Frontal cortex (tissue), 4 donors: ENCODE measurements at places on chromosomes 1 and 21.

GRCh38 chr21:27152996-27153395 lies 186.1 kb upstream of the ADAMTS5 start:
- no peak for DNase-seq

DNA sequence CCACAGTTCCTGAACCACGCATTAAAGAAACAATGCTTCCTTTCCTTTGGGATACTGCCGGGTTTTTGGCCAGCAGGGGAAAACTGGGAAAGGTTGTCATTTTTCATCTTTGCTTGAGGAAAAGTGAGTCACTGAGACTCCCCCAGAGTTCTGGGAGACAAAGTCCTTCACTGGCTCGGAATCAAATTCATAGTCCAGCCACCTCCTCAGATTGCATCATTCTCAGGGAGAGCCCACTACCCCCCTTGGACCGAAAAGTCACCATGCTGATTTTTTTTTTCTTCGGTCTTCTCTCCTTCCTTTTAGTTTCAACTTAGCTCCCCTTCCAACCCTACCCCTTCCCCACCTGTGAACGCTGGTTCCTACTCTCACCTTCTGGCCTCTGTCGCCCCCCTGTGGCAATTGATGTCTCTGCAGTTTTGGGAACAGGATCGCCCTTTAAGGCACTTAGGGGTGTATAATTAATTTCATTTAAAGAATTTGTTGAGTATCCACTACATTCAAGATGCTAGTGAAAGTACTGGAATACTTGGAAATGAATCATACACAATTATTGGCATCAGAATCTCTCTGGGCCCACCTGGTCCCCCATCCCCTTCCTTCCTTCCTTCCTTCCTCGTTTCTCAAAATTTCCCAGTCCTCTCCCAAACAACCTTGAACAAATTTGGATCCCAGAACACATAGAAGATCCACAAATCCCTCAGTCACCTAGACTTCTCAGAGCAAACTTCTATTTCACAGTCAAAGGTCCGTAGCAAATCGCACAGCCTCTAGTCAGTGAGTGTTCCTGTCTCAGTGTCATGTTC lies 6.9 kb downstream of the ACKR1 start:
- no peak for DNase-seq

- no peak for DNase-seq
These were observed 78.0 kb downstream of the MPZL1 start for GRCh38 chr1:167799747-167800146.

GRCh38 chr1:183593356-183593755 lies 3.1 kb upstream of the NCF2 start:
- DNase-seq, result no peak

- no peak for DNase-seq
These were observed 368.6 kb downstream of the USH2A start for GRCh38 chr1:216054600-216054999.

DNA sequence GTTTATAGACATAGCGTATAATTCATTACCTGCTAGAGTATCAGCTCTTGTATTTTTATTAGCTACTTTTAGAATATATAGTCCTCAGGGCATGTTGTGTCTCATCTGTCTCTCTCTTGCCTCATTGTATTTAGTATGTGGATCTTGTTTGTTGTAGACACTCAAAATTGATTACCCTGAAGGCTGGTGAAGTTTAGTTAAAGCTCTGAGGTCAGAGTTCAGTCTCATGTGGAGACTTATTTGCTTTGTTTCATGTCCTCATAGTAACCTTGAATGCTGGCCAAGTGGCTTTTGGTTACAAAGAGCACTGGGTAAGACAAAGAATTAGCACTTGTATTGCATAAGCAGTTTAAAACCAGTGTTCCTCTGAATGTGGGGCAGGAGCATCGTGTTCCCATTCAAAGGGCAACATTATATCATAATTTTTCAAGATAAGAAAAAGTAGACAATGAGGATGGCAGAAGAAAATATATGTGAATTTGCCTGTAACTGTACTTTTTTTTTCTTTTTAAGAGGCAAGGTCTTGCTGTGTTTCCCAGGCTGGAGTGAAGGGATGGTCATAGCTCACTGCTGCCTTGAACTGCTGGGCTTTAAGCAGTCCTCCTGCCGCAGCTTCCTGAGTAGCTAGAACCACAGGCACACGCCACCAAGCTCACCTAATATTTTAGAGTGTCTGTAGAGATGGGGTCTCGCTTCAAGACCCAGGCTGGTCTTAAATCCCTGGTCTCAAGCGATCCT lies 17.4 kb downstream of the CNST start:
- no peak for DNase-seq

GRCh38 chr1:75274920-75275506 lies 140.8 kb downstream of the LHX8 start:
- no peak for DNase-seq

DNA sequence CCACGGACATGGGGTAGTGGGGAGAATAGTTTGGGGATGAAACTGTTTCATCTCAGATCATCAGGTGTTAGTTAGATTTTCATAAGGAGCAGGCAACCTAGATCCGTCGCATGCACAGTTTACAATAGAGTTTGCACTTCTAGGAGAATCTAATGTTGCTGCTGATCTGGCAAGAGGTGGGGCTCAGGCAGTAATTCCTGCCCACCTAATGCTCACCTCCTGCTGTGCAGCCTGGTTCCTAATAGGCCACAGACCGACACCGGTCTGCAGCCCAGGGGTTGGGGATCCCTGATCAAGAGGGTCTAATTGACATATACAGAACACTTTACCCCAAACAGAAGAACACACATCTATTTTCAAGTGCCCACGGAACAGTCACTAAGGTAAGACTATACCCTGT lies 275.1 kb downstream of the PTPRU start:
- DNase-seq, result no peak

DNA sequence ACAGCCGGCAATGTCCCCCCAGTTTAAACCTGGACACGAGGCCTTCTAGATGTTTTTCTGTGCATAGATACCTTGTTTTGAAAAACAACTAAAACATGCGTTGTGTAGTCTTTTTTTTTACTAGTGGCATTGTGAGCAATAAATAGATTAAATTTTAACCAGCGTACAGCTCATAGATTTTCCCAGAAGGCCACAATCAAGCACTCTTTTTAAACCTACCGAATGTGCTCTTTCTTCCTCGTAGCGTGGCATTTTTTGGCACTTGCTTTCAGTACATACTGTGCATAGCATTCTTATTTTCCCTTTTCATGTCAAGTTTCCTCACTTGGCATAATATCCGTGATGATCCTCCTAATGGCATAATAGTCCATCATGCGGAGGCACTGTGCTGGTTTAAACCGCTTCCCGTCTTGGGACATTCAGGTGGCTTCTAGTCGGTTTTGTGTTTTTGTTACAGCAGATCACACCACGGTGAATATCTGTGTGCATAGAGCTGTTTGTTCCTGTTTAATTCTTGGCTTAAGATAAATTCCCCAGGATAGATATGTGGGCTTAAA lies 95.3 kb downstream of the PDE9A start:
- DNase-seq, result no peak

DNA sequence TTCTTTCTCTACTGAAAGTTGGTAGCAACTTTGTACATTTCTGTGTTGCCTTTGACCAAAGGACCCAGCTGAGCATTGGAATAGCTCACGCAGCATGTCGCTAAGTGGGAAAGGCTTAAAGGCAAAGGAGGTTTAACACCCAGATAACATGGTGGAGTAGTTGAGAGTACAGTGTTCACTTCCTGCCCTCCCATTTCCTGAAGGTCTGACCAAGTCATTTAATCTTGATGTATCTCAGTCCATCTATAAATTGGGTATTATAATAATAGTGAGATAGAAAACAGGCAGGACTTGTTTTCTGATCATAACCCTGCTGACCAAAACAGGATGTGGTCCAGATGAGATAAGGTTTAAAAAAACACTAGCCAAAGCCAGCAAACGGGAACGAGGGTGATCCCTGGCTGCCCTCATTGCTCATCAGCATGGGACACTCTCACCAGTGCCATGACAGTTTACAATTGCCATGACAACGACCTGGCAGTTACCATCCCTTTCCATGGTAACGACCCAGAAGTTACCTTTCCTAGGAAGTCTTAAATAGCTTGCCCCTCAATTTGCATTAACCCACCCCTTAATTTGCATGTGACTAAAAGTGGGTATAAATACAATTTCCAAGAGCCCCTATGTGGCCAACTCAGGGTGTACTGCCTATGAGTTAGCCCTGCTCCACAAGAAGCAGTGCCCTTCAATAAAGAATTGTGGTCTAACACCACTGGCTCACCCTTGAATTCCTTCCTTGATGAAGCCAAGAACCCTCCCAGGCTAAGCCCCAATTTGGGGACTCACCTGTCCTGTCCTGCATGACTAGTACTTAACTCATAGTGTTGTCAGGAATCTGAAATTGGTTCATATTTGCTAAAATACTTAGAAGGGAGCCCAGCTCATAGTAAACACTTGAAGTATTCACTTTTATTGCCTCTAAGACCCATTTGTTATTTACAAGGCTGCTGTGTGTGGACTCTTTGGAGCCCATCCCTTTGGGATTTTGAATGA lies 28.4 kb upstream of the FHAD1 start:
- DNase-seq, result no peak

- no peak for DNase-seq
These were observed 175.3 kb downstream of the PLPP3 start for GRCh38 chr1:56404066-56404465.

DNA sequence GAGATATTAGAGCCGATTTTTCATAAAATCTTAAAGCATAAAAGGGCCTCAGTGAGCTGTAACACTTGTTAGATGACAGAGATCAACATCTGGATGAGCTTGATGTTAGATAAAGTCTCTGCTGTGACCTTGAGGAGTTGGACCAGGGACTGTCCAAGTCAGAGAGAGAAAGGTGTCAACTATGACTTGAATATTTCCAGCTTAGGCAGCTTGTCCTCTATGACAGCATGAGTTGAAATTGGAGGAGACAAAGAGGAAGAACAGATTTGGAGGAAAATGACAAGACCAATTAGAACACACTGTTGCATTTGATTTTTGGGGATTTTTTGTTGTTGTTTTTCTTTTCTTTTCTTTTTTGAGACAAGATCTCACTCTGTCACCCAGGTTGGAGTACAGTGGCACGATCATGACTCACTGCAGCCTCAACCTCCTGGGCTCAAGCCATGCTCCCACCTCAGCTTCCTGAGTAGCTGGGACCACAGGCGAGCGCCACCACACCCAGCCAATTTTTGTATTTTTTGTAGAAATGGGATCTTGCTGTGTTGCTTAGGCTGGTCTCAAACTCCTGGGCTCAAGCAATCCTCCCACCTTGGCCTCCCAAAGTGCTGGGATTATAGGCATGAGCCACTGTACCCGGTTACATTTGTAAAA lies 35.3 kb upstream of the CLIC4 start:
- DNase-seq, result no peak

- DNase-seq, result no peak
These were observed 269.7 kb downstream of the PTBP2 start for GRCh38 chr1:96991261-96991660.

GRCh38 chr21:14771593-14771992 lies 225.5 kb upstream of the SAMSN1 start:
- no peak for DNase-seq

DNA sequence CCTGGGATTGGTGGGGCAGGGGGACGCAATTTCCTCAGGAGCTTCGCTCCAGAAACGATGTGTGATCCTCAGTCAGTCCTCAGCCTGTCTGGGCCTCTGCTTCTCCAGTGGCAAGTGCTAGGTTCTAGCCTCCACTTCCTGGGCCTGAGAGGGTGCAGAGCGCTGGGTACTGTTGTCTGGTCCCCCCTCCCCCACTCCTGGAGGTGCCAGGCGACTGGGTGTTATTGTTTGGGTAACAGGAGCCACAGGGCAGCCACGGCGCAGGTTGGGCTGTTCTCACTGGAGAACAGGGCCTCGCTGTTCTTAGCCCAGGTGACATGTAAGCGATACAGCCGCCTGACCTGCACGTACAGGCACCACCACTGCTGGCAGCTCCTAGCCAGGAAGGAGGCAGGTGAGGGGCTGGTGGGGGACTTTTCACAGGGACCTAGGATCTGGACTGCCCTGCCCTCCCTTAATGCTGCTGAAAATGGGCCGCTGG lies 2.1 kb downstream of the RPS6KA1 start:
- no peak for DNase-seq

GRCh38 chr1:115781851-115782250 lies 13.3 kb upstream of the CASQ2 start:
- no peak for DNase-seq

- DNase-seq, result no peak
These were observed 1.6 kb downstream of the CNIH3 start for GRCh38 chr1:224617410-224618355.

DNA sequence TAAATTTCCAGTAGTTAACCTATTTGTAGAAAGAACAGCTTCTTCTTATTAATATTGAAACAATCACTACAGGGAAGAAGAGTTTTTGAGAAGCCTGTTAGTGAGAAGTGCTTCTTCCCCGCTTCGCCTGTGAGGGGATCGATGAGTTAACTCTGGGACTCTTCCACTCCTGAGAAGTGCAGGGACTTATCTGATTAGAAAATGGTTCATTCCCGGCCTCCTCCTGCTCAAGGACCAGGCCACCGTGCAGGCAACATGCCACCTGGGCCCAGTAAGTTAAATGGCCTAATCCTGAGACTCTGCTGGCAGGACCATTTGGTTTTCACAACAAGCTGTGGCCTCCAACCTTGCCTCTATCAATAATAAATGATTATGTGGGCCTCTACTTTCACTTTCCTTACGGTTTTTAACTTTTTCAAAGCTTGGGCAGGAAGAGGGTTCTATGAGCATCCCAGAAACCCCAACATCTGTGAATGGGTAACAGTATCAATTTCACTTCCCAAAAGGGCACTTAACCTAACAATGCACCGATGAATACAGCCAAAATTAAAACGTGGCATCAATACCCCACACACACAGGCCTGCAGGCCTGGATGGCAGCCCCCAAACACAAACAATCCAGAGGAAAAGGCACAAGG lies 33.1 kb downstream of the SIPA1L2 start:
- DNase-seq, result no peak

GRCh38 chr1:212225416-212225815 lies 59.8 kb upstream of the PPP2R5A start:
- DNase-seq, result no peak

GRCh38 chr1:8407652-8408051 lies 89.7 kb downstream of the SLC45A1 start:
- no peak for DNase-seq

DNA sequence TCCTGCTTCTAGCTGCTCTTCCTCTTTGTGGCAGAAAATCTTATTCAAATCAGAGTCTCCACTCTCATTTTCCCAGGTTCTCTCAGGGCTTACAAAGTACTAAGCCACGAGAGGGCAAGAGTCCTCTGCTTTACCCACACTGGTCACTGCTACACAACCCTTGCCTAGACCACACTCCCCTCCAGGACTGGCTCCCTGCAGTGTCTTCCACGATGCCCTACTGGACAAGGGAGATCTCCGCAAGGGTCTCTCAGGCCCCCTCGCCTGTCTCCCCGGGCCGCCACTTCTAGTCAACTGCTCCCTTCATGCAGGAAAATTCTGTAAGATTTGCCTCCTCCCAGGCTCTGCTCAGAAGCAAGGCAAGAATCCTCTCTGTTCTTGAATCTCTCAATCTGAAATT lies 319.6 kb downstream of the RRAGC start:
- DNase-seq, result no peak

DNA sequence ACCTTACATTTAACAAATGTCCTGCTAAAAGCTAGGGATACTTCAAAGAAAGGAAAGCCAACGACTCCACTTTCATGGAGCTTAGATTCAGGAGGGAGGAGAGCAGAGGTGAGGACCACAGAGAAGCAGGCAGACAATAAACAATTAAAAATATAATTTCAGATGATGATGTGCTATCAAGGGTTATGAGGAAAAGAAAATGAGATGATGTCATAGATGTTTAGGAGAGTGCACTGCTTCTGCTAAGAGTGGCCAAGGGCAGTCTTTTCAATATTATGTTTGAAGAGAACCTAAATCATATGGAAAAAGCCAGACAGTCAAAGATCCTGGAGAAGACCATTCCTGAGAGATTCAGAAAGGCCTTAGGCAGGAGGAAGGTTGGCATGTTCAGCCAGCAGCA lies 66.6 kb upstream of the HOOK1 start:
- DNase-seq, result no peak

- DNase-seq, result no peak
These were observed 1.2 kb downstream of the PIK3C2B start for GRCh38 chr1:204493145-204493983.
